ENCODE measurements at places on chromosomes 3 and 15. TPM values are rescaled to one million over a fixed set of nuclear protein-coding genes. Genes with fewer than 3 reads are reported as not detected.

GRCh38 chr3:105119801-105120340 lies 246.8 kb upstream of the ALCAM start:
- no peak overlapping the region for H3K4me3 ChIP-seq
- H3K36me3 ChIP-seq, result no peaks in the 10 kb centered on the region
- H3K4me1 ChIP-seq, result no peaks in the 10 kb centered on the region

DNA sequence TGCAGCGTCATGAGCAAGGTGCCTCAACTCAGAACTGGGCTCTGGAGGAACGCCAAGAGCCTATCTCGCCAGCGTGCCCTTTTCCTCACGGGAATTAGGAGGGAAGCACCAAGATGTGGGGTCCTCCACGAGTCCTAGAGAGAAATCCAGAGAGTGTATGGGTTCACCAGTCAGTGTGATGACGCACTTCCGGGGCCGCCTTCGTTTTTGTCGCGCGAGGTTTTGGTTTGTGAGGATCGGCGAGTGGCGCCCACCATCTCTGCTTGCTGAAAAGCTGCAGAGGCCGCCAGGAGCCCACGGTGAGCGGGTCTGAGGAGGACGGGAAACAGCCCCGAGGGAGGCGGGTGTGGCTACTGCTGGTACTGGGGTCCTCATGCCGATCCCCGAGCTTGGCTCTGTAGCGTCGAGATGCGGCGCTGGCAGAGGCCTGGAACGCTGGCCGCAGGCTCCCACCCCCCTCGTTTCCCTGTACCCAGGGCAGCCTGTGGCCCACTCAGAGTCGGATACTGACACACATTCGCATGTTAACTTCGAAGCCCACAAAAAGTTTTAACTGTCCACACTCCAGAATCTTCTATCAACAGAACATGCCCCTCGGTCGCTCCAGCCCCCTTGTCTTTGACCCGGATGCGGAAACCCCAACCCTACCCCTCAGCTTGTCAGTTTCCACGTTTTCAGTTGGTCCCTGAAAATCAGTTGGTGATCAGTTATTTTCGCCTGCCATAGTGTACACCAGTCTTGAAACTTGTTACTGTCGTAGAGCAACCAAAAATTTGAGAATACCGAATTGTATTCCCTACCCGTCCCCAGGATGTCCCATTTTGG lies 30.4 kb downstream of the ZNF662 start:
- peak; percentile 90 for DNase-seq
- no peaks in the 10 kb centered on the region for H3K36me3 ChIP-seq
- H3K4me3 ChIP-seq, result peak overlapping the region; percentile 69
- no peak overlapping the region for H3K27ac ChIP-seq
- H3K27me3 ChIP-seq, result no peaks in the 10 kb centered on the region
- no peaks in the 10 kb centered on the region for H3K4me1 ChIP-seq

DNA sequence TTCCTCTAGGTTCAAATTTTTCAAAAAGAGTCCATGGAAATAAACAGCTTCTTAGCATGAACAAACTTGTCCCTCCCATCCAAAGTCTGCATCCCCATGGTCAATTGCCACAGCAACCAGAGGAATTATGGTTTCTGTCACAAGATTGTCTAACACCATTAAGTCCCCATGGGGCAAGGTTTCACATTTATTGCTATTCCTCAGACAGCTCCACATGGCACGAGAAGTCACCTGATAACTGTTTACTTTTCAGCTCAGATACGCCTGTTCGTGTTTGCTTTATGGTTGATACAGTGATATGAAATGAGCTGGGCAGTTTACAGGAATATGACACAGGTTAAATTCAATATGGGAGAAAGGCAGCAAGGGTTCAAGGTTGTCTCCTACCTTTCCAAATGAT lies 37.9 kb upstream of the MUC13 start:
- no peaks in the 10 kb centered on the region for H3K4me1 ChIP-seq
- no peaks in the 10 kb centered on the region for H3K36me3 ChIP-seq
- no peaks in the 10 kb centered on the region for H3K27me3 ChIP-seq
- no peak overlapping the region for H3K4me3 ChIP-seq
- no peak overlapping the region for H3K27ac ChIP-seq

DNA sequence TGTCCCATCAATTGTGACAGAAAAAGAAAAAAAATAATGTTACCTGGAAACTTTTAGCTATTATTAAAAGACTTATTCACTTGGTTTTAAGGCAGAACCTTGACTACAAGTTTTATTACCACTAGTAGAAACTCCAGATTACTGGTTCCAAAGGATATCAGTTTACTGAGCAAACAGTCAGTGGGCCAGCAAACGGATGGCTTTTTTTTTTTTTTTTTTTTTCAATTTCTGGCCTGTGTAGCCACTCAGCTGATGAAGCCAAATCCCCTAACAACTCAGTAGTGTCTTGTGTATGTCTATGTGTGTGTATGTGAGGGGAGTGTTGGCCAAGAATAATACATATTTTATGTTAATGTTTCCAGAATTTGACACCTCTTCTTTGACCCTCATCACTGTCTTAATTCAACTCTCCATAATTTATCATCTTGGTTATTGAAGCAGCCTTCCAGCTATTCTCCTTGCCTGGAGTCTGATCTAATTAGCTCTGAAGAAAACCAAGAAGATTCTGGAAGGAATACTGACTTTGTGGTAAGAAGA lies 724.9 kb downstream of the NSUN3 start:
- no peak overlapping the region for H3K4me3 ChIP-seq
- DNase-seq, result no peak
- H3K27me3 ChIP-seq, result no peaks in the 10 kb centered on the region
- no peaks in the 10 kb centered on the region for H3K36me3 ChIP-seq
- no peak overlapping the region for H3K27ac ChIP-seq

GRCh38 chr3:105800320-105800719 lies 68.5 kb downstream of the CBLB start:
- H3K36me3 ChIP-seq, result no peaks in the 10 kb centered on the region
- H3K4me3 ChIP-seq, result no peak overlapping the region
- DNase-seq, result no peak
- no peak overlapping the region for H3K27ac ChIP-seq

The CKMT1B gene
- total RNA-seq, result 0.56 TPM

The PEX5L gene
- total RNA-seq, result 6.6 TPM

The CIP2A gene
- 18.0 TPM for total RNA-seq

All from testis (tissue), 5 donors.